Left renal pelvis (tissue), 4 donors: ENCODE measurements at places on chromosomes 16 and 17.

DNA sequence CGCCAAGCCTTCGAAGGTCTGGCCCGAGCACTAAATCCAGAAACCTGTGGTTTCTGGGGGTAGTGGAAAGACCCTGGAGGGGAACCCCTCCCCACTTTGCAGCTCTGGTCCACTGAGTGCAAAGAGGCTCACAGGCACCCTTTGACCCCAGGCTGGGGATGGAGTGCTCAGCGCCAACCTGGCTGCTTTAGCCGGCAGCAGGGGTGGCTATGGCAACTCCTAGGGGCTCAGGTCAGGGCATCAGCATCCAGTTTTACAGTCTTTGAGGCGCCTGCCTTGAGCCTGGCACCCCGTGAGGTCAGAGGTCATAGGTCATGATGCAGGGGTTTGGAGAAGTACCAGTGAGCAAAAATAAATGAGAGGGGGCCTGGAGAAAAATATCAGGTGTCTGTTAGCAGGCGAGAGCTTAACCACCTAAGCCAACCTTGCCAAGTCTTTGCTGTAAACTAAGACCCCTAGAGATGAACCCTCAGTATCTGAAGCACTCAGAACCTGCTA lies 17.9 kb downstream of the CA7 start:
- DNase-seq: no peak

DNA sequence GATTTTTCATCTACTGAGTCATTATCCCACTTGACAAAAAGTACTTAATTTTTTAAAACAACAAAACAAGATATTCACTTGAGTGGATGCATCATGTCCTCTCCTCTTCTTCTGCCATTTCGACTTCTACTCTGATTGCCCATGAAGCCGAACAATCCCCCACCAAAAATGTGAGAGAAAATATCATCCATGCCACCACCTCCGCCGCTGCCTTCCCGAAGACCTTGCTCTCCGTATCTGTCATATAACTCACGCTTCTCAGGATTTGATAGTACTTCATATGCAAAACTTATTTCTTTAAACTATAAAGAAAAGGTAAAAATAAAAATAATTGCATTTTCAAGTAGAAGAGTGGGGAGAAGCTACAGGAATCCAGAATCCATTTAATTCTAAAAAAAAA lies 2.2 kb downstream of the DNAJA2 start:
- no peak for DNase-seq

- no peak for DNase-seq
Observed at GRCh38 chr17:7809086-7809790, 24.8 kb upstream of the KDM6B start.

GRCh38 chr17:2718150-2718938 lies 6.8 kb upstream of the CLUH start:
- no peak for DNase-seq

DNA sequence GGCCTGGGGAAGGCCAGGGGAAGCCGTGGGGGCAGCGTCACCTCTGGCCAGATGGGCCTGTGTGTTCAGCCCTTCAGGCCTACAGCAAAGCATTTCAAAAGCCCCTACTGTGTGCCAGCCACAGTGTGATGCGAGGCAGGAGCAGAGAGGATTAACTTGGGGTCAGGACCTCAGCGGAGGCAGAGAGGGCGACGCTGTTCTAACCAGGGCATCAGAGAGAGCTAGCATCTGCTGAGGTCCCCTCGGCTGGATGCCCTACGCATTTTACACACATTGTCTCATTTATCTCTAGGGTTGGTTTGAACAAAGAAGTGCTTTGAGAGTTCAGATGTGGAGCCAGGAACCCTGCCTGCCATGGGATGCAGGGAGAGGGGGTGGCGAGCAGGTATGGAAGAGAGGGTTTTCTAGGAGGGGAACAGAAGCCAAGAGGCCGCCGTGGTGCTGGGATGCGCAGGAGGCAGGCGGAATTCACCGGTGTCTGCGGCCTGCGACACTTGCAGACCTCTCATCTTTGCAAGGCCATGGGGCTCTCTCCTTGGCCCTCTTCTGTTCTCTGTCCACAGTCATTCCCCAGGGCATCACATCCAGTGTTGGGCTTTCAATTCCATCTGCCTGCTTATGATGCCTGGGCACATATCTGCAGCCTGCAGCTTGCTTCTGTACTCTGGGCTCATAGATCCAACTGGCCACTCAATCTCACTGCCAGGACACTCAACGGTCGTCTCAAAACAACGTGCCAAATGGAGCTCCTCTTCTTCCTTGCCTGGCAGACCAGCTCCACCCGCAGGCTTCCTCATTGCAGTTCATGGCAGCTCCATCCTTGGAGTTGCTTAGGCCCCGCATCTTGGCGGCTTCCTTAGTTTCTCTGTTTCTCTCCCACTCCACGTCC lies 8.1 kb upstream of the NKD1 start:
- DNase-seq: no peak

- no peak for DNase-seq
Observed at GRCh38 chr16:71526111-71526631, at the start of gene CHST4. CHST4 (plus strand) TSS chr16:71526426; CDS start chr16:71536678, 10,252 bp downstream.

DNA sequence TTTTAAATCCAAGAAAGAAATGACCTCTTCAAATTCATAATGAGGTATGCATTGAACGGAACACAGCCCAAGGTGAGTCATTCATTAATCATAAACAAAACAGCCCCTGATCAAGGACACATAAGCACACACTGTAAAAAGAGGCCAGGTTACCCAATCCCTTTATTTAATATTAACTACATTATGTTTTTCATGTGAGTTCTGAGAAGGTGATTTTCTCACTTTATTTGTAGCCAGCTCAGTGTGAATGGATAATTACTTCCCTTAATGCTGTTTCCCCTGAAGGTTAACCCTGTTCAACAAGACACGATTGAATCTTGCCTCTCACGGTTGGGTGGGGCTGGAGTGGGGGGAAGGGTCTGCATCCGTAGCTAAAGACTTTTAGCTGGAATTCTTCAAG lies 257.3 kb upstream of the SALL1 start:
- DNase-seq: no peak

GRCh38 chr17:79160980-79161636 lies 86.5 kb downstream of the ENGASE start:
- DNase-seq: no peak

DNA sequence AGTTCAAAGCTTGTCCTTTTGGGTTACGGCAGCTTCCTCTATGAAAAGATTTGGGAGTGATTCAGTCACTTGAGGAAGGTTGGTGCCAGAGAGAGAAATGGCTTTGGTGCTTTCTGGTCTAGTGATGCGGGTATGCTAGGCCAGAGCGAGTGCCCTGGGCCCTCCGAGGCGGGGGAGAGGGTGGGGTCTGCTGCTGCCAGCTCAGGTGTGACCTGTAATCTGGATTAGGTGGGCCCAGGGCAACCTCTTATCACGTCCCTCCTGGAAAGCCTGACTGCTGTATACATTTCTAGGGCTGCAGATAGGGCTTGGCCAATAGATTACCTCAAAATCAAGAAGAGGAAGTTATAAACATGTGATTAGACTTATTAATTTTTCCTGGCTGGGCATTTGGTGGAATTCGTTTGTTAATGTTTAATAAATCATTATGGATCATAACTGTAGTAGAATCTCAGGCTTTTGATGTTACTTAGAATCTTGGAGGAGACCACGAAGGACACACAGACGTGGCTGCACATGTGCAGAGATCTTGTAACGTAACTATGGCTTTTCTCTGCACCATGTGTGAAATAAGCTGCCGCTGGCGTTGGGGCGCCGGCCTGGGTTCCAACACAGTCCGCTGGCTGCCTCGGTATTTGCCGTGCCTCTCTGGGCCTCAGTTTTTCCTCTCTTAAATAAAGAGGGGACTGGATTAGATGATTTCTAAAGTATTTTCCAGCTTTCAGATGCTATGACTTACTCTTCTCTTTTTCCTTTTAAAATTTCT lies 1.2 kb downstream of the IRF8 start:
- no peak for DNase-seq

- no peak for DNase-seq
Observed at GRCh38 chr17:76888661-76889060, 20.5 kb downstream of the MGAT5B start.

GRCh38 chr16:76577003-76577402 lies 299.8 kb downstream of the CNTNAP4 start:
- no peak for DNase-seq

GRCh38 chr16:75420987-75421819 lies 12.1 kb downstream of the CFDP1 start:
- peak; percentile 23 for DNase-seq
